ENCODE measurements at places on chromosomes 2 and 18.

DNA sequence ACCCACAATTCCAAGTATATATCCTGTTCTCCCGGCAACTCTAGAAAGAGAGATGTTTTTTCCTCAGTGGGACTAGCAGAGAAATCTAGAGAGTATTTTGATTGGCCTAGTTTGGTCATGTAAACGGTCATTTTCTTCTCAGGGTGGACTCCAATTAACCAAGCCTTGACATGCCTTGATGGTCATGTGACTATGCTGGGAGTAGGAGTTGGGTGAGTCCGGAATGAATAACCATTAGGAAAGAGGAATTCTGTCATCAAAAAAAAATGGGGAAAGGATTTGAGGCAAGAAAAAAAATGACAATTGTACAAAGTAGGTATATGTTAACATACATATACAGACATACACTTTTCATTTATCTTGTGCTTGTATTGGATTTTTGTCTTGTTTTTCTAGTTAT, 248.2 kb upstream of the CDH20 start:
- no peak for DNase-seq

GRCh38 chr2:58899692-58900091, 658.6 kb upstream of the FANCL start:
- no peak for DNase-seq

DNA sequence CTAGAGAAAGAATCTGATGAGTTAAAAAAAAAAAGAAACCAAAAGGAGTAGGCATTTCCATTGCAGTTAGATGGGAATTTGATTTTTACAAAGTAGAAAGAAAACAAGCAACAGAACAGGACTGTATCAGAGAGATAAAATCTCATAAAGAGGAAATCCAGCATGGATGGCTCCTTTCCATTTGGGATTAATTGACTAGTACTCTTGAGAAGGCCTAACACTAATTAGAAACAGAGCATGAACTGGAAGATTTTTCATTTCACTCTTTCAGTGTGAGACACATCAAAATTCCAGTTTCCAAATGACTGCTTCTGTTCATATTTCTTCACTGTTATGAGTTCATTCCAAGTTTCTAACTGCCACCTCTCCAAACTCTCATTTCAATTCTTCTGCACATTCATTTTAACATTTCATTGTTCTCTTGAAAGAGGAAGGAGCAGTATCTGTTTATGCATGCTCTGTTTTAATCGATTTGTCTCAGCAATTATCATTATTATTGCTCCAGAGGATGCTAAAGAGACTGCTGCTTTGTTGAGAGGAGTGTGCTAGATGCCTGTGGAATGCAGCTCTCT, 108.8 kb upstream of the PIEZO2 start:
- no peak for DNase-seq

GRCh38 chr2:136997557-136997956, 232.2 kb downstream of the THSD7B start:
- no peak for DNase-seq

DNA sequence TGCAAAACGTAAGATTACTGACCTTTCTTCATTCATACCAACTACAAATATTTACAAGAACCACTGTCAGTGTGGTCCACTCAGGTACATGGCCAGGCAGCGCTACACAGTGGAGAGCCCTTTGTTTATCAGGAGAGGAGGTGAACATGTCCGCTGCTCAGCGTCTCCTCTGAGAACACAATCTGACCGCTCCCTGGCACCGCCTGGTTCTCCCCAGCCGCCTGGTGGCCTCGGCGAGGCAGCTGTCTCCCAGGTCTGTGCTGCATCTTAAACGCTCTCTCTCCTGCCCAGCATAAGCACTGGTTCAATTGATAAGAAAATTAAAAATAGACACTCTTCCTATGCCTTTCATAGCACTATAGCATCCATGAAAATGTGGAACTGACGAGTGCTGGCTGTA, 146.8 kb upstream of the PXDN start:
- no peak for DNase-seq

DNA sequence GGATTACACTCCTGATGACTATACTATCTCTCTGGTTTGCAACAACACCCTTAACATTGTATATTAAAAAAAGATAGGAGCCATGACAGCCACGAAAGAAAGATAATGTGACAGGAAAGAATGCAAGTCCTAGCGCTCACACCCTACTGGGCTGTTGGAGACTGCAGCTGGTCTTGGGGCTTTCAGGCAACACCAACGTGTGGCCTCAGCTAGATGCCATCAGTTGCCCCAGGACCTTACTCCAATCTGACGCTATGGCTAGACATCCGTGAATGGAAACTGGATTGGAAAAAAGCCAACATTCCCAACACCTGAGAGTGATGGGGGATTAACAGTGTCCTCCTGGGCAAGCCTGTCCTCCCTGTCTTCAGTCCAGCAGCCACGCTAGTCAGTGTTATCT, 357.4 kb upstream of the GULP1 start:
- DNase-seq: no peak

DNA sequence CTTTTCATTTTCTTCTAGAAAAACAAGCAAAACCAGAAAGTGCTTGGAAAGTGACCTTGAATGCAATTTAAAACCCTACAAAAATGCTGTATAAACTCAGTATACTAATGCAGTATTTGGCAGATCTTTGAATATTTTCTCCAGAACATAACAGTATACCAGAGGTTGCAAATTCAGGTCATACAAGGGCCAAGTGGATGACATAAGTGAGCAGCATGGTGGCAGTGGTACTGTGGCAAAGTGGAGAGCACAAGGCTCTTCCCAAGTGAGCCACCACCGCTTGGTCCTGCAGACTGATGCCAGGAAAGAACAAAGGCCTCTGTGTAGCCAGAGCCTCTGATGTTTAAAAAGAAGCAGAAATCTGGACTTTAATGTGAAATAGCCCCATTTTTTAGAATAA, 33.1 kb downstream of the METTL4 start:
- DNase-seq: no peak

- DNase-seq: no peak
Measured at GRCh38 chr2:127584047-127584446, 48.6 kb downstream of the MYO7B start.

DNA sequence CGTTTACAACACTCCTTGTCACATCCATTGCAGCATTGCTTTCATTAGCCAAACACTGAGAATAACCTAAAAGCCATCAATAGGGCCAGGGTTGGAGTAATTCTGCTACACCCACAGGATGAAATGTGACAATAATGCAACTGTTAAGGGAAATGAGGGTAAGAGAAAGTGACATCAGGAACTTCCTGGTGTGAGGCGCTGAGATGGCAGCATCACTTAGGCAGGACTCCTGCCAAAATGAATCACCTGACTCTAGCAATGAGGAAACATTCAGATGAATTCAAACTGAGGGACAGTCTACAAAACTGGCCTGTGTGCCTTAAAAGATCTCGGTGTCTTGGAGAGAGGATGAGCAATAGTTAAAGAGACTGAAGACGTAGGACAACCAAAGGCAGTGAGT, 115.6 kb upstream of the AGAP1 start:
- no peak for DNase-seq

- no peak for DNase-seq
Measured at GRCh38 chr18:46134920-46135675, 30.9 kb downstream of the HAUS1 start.

DNA sequence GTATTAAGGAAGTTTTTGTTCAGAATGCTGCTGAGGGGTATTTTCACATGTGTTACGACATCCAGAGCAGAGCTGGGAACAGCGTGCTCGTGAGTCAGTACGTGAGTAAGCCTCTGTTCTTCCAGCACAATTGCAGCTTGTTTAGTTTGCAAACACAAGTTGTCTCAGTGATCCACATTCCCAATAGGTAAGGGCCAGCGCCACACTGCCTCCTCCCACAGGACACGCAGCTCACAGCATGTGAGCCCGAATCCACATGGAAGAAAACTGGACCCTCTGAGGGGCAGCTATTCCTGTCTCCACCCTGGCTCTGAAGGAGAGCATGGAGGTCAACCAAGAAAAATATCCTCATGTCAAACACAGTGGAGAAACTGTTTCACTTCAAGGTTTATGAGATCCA, 173.9 kb upstream of the PID1 start:
- DNase-seq: no peak

- DNase-seq: no peak
Measured at GRCh38 chr2:138730497-138731030, 49.6 kb downstream of the NXPH2 start.

DNA sequence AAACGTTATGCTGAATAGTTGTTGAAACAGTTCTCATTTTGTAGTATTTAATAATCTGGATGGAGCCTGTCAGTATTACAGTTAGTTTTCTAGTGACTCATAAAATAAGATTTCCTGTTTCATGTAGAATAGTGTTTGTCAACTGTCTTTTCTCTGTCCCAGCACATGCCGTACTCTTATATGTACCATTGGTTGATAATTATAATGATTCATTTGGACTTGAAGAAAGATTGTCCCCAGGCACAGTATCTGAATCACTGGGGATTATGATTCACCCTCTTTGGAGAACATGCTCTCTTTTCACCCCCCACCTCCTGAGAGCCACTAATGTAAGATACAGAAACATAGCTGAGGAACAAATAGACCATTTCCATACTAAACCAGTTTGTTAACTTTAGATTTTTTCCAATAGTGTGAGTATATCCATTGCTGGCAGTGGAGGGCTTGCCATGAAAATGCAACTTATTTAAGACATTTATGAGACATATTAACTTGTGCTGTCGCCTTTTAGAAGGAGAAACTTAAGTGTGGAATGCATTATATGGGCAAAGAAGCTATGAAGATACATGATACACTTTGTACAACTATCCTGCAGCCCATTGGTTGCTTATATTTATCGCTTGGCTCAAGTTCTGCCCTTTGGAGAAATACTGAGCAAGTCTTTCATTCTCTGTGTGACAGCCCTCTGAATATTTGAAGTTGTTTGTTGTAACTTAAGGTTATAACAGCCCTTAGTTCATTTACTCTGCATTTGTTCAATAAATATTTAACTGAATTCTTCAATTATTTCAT, 12.4 kb downstream of the COPS8 start:
- DNase-seq: no peak

- no peak for DNase-seq
Measured at GRCh38 chr2:148540022-148540421, 104.5 kb upstream of the EPC2 start.

DNA sequence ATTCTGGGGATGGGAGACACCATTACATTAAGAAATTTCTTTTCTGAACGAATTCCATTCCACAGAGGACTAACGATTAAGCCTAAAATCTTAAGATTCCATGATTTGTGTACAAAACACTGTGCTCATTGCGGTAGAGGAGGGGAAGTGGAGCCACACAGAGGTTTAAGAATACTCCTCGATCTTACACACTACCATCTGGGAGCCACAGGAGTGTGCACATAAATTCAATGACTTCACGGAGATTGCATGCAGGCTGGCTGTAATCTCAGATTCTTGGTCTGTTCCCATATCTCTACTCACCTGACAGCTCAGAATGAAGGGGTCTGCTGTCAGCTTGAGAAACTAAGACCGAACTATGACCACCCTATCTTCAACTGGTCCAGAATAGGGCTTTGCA, 762 bp downstream of the VPS4B start:
- peak; percentile 65 for DNase-seq

- DNase-seq: peak; percentile 51
Measured at GRCh38 chr2:30230497-30231211, 680 bp upstream of the LBH start.

DNA sequence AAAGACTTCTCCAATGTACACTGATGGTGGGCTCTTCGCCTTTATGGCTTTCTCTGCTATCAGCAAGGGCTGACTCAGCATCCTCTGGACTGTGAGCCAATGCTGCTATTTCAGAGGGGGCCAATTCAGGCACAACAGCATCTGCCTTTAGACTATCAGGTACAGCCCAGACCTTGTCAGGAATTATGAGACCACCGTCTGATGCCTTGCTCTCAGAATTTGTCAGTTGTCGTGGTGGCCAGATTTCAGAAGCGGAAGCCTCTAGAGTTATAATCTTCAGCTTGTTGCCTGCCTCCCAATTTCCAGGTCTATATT, 92.7 kb downstream of the ALPK2 start:
- no peak for DNase-seq

GRCh38 chr2:144452169-144452988, 67.5 kb downstream of the ZEB2 start:
- DNase-seq: peak; percentile 67

- DNase-seq: no peak
Measured at GRCh38 chr18:12310762-12311161, 2.7 kb downstream of the TUBB6 start.

DNA sequence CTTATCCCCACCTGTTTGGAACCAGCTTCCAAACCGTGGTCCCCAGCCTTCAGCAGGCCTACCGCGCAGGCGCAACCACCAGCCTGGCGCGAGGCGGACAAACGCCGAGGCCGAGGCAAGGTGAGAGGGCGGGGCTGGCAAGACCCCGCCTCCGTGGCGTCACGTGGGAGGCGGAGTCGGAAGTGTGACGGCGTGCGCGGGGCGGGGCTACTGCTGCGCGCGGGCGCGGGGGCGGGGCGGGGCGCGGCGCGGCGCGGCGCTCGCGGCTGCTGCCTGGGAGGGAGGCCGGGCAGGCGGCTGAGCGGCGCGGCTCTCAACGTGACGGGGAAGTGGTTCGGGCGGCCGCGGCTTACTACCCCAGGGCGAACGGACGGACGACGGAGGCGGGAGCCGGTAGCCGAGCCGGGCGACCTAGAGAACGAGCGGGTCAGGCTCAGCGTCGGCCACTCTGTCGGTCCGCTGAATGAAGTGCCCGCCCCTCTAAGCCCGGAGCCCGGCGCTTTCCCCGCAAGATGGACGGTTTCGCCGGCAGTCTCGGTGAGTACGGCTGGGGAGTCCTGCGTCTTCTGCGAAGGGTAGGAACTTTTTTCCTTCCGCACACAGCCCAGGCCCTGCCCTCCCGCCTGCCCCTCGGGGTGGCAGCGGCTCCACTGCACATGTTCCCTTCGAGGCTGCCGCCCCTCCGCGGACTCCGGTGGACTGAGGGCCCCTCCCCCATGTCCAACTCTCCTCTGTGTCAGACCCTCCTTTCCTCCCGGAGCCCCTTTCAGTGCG, at the start of gene EML4:
Gene EML4 (plus strand): TSS at position 254 of the 774 bp plus-strand sequence. CDS start 259 bp downstream, at position 513.
- peak; percentile 95 for DNase-seq

GRCh38 chr2:52968043-52968442, 799.6 kb upstream of the CHAC2 start:
- DNase-seq: no peak

DNA sequence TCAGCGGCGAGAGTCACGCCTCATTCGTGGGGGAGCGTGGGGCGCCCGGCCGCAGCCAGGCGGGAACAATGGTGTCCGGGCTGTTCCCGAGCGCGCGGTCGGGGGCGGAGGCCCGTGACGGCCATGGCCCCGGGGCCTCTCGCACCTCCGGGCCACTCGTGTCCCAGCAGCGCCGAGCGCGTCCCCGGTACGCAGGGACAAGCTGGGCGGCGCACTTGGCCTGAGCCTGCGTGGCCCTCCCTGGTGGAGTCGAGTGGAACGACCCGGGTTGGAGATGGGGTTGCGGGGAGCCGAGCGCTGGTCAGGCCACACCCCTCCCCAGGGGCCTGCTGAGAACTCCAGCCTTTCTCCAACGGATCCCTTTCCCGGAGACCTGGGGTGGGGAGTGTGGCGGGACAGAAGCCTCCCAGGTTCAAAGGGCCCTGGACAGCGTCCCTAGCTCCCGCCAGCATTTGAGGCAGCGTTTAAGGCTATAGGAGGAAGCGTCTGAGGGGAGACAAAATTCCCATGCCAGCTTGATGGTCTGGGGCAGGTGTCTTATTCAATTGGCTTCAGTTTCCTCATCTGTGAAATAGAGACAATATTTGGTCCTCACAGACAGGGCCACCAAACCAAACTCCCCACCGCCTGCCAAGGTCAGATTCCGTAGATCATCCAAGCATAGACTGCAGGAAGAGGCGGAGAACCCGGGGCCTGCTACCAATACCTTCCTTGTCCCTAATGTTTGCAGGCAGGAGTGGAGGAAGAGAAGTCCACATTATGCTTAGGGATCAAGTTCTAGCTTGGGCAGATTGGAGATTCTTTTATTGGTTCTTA, 553 bp downstream of the CNDP2 start:
- DNase-seq: peak; percentile 81

Measured in erythroblast (primary cell).